ENCODE measurements at places on chromosomes 11 and 22.

- no peak for DNase-seq
These were observed 39.9 kb downstream of the SYT13 start for GRCh38 chr11:45246241-45246640.

DNA sequence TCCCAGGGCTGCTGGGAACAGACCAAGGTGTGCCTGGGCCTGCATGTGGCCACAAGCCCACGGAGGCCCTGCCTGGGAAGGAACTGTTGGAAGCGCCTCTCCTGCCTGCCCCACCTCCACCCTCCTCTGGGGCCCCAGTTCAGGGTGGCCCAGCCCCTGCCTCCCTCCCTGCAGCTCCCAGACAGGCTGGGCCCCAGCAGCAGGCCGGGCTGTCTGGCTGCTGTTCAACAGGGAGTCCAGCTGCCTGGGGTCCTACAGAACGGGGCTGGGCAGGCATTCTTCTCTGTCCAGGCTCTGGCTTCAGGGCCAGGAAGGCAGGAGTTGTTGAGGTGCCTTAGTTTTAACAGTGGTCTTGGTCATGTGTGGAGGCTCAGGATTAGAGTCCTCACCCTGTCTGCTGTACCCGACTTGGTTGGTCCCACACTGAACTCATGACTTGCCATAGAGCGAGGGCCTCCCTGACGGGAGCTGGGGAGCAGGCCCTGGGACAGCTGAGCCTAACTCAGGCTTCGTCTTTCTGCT lies 11.8 kb downstream of the PRDM11 start:
- no peak for DNase-seq

DNA sequence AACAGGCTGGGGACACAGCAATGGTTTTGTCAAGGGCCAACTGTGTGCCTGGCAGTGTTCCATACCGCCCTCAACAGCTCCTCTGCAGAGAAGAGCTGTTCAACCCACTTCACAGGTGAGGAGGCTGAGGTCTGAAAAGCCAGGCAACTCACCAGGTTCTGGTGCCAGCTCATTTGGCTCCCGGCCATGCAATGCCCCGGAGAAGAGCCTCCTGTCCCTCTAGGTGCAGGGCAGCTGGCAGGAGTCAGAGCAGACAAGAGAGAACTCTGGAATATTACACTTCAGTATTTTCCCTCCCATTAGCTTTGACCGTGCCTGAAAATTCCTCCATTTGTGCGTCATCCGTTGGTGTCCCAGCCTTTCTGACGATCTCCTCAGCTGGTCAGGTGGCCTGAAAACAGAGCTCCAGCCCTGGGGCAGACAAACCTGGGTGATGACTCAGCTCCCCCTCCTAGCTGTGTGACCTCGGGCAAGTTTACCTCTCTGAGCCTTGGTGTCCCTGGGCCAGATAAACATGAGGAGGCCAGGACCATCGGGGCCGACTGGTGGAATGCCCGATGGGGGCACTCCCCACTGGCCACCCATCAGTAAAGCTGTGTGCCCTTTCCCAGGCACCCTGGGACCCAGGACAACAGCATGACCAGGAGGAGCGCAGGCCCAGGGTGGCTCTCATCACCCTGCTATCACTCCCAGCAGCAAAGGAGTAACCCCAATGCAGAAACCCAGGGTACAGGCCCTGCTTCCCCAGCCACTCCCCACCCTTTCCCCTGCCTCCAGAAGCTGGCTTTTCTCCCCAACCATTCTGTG lies 9.6 kb upstream of the C1QTNF6 start:
- no peak for DNase-seq

- DNase-seq = no peak
These were observed 48.2 kb downstream of the RTN4R start for GRCh38 chr22:20219667-20220628.

DNA sequence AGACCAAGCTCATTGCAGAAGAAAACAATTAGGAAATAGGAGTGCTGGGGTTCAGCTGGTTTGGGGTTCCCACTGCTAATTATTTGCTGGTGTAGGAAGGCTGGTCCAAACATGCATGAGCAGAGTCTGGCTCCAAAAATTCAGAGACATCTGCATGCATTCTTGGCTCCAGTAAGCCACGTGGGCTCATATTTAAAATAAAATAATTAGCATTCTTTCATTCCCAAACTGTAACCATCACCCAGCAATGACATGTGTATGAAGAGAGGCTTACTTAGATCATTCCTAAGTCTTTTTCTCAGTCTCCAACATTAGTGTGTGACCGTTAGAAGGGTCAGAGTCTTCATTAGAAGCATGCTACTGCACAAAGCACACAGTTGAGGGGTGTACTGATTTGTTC lies 58.4 kb downstream of the EFCAB6 start:
- DNase-seq = no peak

DNA sequence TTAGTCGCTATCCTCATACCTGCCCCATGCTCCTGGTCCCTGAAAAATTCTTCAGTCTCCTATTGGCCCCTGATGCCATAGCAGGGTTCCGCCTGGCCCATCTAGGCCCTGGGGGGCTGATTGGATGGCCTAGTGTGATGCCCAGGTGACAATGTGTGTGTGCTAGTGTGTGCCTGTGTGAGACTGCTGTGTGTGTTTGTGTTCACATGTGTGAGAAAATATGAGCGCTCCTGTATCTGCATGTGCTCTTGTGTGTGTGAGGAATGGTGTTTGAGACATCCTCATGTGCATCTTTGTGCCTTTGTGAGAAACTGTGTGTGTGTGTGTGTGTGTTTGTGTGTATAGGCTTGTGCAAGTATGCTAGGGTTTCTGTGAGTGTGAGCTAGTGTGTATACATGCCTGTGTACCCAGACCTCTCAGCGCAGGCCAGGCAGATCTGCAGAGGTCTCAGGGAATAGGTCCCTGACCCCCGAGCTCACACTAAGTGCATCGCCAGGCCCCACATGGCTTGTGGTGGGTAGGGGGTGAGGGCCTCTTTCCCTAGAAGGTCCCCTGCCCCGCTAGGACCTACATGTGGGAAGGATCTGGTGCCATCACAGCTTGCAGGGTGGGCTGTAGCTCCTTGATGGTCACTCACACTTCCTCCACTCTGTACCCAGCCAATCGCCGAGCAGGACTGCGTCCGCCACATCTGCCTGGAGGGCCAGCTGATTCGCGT lies 64.6 kb downstream of the OTOG start:
- DNase-seq = no peak

- no peak for DNase-seq
These were observed 67.4 kb downstream of the ZNRF3 start for GRCh38 chr22:28950617-28951411.

GRCh38 chr22:39306456-39307361 lies 12.7 kb downstream of the RPL3 start:
- no peak for DNase-seq

DNA sequence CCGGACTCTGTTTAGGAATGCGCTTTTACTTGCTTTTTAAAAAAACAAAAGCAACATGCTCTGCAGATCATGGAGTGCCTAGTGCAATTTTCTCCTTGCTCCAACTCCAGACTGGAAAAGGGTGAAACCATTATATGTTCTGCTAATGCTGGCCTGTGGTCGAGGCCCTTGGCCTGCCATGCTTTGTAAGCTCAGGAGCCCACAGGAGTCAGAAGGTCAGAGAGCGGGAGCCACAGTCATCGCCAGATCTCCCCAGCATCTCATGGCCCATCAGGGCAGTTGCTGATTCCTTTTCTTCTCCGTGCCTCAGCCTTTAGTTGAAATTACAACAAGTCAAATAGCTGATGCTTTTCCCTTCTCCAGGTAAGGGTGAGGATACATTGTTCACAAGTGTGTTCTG lies 80.3 kb downstream of the DDIAS start:
- no peak for DNase-seq

DNA sequence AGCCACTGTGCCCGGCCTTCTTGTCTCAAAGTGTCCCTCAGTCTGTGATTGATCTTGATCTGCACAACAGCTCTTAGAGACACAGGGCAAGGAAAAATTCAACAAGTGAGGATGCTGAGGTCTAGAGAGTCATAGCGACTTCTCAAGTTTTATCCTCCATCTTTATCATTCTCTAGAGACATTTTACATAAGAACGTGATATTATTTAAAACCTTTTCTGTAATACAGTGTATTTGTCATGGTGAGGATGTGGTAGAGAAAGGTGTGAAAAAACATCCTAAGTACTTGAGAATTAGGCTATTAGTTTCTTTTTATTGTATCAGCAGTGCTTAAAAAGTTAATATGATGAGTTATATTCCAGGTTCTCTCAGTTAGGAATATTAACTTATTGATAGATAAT lies 50.2 kb downstream of the EMSY start:
- DNase-seq = no peak

GRCh38 chr22:36151006-36151595 lies 9.5 kb downstream of the APOL3 start:
- DNase-seq = no peak

All from NCI-H2107 (cell line).